ENCODE measurements at places on chromosomes 4 and X. TPM values are rescaled to one million over a fixed set of nuclear protein-coding genes. Genes with fewer than 3 reads are reported as not detected.
A peak's percentile ranks its signal among the peaks of the same experiment; 100 is the strongest.

Gene ANK2
- total RNA-seq, result 350 TPM

- DNase-seq, result no peak
These were observed 195.4 kb upstream of the MAMLD1 start for GRCh38 chrX:150167482-150168324.

Gene PCDH7
- total RNA-seq, result 53.4 TPM

Gene S100G
- total RNA-seq, result not detected

GRCh38 chr4:168317621-168318020 lies 931 bp downstream of the DDX60 start:
- DNase-seq, result no peak

- DNase-seq, result no peak
These were observed 123.4 kb downstream of the SPCS3 start for GRCh38 chr4:176443117-176443516.

Gene GAGE12H
- not detected for total RNA-seq

DNA sequence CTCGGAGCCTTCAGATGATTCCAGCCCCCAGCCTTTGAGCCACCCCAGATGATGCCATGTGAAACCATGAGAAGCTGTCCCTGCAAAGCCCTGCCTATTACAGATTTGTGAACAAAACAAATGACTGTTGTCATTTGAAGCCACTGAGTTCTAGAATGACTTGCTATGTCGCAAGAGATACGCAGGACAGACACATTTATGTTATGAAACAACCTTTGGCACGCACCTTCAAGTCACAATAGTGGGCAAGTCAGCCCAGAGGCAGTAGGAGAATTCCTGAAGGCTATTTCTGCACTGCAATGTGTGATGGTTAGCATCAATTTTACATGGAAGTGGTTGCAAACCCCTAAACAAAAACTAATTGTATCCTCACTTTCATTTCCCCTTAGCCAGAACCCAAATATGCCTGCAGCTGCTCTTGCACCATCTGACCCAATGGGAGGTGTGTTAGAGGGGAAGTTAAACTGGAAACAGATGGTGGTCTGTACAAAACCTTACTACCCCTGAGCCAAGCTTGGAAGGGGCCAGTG lies 174.4 kb upstream of the ATP6AP2 start:
- DNase-seq, result no peak

DNA sequence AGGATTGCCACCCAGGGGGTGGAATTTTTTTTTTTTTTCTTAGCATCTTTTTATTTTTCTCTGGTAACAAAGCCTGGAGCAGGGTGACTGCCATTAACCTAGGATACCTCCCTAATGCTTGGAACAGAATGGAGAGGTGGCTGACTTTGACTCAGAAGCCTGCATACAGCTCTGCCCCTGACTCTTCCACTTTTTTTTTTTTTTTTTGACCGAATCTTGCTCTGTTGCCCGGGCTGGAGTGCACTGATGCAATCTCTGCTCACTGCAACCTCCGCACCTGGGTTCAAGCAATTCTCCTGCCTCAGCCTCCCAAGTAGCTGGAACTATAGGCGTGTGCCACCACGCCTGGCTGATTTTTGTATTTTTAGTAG lies 341 bp upstream of the SLC2A9 start:
- no peak for DNase-seq

DNA sequence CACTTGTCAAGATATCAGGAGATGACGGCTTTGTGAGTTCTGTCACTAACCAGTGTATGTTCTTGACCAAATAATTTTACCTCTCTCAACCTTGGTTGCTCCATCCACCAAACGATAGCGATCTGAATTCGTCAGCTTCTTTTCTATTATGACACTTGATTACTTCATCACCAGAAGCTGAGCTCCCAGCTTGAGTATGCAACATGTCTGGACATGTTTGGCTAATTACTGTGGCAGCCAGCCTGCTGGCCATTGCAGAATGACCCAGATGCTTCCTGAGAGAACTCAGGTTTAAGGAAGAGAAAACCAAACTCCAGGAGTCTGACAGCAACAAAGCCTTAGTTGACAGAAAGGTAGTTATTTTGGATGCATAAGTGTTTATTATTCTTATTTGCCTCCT lies 46.4 kb upstream of the PARM1 start:
- DNase-seq, result no peak

GRCh38 chr4:26634237-26634636 lies 50.4 kb downstream of the TBC1D19 start:
- no peak for DNase-seq

GRCh38 chrX:152904151-152905080 lies 6.5 kb downstream of the ZNF185 start:
- peak; percentile 47 for DNase-seq

- no peak for DNase-seq
These were observed 286.2 kb upstream of the TET2 start for GRCh38 chr4:104860238-104861123.

All from left ventricle myocardium superior (tissue), 1 donor.